ENCODE measurements at places on chromosomes 16 and 17.

DNA sequence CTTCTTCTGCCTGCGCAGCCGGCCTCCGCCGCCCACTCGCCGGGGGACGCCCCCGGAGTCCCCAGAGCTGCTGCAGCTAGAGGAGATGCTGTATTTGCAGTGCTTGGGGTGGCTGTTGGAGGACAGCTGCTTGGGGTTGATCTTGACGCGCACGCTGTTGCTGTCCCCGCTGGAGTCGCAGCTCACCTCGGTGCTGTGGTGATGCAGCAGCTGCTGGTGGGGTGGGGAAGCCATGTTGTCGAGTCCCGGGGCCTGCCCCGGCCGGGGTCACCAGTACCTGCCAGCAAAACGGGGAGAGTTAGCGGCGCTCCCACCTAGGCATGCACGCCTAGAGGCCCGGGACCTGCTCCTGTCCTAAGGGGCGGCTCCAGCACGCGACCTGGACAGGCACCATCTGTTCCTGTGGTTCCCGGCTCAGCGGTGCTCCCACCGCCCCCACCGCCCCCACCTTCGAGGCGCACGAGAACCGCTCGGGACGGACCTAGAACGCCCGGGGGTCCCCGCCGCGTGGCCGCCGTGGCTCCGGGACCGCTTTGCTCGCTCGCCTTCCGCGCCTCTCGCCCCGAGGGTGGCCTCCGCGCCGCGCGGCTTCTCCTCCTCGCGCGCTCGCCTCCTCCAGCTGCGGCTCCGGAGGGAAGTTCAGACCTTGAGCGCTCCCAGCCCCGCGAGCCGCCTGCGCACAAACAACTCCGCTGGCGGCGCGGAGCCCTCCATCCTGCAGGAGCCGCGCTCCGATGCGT is 863 bp downstream of the ADCY9 start:
- DNase-seq, result peak; percentile 6

GRCh38 chr17:15440347-15440746 is 27.1 kb downstream of the CDRT4 start:
- no peak for DNase-seq

- DNase-seq, result no peak
Observed at GRCh38 chr17:33389504-33390135, 96.5 kb upstream of the ASIC2 start.

DNA sequence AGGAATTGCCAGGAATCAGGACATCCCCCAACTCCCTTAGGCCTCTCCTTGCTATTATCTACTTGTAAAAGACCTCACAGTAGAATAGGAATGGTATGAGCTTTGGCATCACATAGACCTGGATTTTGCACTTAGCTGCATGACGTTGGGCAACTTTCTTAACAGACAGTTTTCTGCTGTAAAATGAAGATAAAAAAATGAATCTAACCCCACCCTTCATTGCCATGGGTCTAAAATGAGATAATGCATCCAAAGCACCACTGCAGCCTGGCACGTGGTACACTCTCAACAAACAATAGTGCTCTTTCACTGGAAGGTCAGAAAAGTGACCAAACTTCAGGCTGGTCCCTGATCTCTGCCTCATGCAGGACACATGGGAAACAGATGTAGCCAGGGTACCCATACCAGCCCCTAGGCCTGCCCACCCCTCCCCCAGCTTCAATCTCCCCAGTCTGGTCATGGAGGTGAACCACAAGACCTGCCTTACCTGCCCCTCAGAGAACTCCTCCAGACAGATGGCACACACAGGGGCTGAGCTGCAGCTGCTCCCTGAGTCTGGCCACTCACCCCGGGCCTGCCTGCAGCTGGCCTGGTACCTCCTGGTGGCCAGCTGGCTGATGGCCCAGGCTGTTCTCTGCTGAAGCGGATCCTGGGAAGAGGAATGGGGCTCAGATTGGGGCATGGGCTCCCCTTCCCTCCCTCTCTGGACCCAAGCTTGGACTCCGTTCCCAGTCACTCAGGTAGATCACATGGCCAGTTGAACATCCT is 8.5 kb upstream of the SUPT4H1 start:
- no peak for DNase-seq

DNA sequence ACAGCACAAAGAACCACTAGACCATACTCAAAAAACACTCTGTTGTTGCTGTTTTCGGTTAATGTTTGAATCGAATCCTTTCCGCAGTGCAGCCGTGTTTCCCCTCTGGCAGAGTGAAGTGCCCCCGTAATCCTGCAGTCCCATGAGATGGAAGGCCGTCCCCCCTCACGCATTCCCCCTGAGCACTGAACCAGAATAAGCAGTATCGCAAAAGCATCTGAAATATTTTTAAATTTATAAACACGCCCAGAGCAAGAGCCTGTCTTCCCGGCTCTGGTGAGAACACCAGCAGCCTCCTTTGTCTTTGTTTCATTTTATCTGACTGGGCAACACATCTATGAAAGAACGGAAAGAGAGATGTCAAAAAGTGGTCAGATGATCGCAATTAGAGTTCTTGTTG is 121.0 kb upstream of the ADAMTS18 start:
- DNase-seq, result no peak
